Astrocyte (in vitro differentiated cells and primary cell): ENCODE measurements at places on chromosomes 1 and 21. TPM values are rescaled to one million over a fixed set of nuclear protein-coding genes. Genes with fewer than 3 reads are reported as not detected.

- DNase-seq = no peak
Measured at GRCh38 chr1:246641394-246641793, 75.1 kb downstream of the CNST start.

- no peak for DNase-seq
Measured at GRCh38 chr1:187122566-187122965, 293.8 kb downstream of the PLA2G4A start.

DNA sequence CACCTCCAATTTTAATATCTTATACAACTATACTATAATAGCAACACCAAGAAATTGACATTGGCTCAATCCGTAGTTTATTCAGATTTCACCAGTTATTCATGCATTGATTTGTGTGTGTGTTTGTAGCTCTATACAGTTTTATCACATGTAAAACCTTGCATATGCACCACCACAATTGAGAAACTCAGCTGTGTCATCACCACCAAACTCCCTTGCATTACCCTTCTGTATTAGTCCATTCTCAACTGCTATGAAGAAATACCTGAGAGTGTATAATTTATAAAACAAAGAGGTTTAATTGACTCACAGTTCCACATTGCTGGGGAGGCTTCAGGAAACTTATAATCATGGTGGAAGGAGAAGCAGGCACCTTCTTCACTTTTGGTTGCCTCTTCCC, 162.1 kb downstream of the PATJ start:
- no peak for DNase-seq

GRCh38 chr1:9229549-9229948, 5.0 kb upstream of the H6PD start:
- no peak for DNase-seq

The ZNF593OS gene
- not detected in 2 replicates for total RNA-seq

The KMO gene
- total RNA-seq = 0.07 and 0.50 TPM in 2 replicates

The ANGPTL3 gene
- total RNA-seq = not detected in 2 replicates

The KCNJ6 gene
- 2.0 and 2.6 TPM in 2 replicates for total RNA-seq

The PM20D1 gene
- total RNA-seq = not detected in 2 replicates

The BARHL2 gene
- not detected in 2 replicates for total RNA-seq
